M059J (cell line): ENCODE measurements at places on chromosomes 7 and 10. TPM values are rescaled to one million over a fixed set of nuclear protein-coding genes. Genes with fewer than 3 reads are reported as not detected.

The CYP3A5 gene
- 0.05 and 0.15 TPM in 2 replicates for total RNA-seq

The ASAH2 gene
- 1.9 and 6.5 TPM in 2 replicates for total RNA-seq

- DNase-seq, result no peak
These were observed 187.4 kb downstream of the CUX1 start for GRCh38 chr7:102004848-102005247.

The SAMD8 gene
- 13.0 and 24.5 TPM in 2 replicates for total RNA-seq

The HABP2 gene
- total RNA-seq, result not detected in 2 replicates

The OR13A1 gene
- 0.15 TPM in 1 of 2 replicates, not detected in the other for total RNA-seq

DNA sequence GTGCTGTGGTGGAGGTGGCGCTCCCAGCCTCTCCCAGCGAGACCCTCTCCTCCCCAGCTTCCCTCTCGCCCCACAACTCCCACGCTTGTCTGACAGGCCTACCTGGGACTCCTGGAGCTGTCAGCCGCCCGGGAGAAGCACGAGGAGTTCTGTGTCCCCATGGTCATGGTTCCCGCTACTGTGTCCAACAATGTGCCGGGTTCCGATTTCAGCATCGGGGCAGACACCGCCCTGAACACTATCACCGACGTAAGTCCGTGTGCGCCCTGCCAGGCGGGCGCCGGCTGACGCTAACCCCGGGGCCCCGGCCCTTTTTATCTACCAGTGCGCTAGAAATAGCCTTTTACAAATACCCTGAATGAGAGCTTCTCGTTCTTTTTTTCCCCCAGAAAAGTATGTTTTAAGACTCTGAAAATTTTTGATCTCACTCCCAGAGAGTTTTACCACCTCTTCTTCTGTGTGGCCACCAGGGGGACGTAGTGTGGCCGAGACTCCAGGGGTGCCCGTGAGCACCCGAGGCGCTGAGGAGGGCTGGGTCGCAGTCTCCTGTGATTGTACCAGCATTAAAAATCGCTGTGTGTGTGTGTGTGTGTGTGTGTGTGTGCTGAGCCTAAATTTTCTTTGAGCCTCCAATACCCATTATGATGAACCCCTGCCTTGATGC is 52.6 kb downstream of the PFKP start:
- DNase-seq, result no peak
